ENCODE measurements at places on chromosomes 1 and 21.

DNA sequence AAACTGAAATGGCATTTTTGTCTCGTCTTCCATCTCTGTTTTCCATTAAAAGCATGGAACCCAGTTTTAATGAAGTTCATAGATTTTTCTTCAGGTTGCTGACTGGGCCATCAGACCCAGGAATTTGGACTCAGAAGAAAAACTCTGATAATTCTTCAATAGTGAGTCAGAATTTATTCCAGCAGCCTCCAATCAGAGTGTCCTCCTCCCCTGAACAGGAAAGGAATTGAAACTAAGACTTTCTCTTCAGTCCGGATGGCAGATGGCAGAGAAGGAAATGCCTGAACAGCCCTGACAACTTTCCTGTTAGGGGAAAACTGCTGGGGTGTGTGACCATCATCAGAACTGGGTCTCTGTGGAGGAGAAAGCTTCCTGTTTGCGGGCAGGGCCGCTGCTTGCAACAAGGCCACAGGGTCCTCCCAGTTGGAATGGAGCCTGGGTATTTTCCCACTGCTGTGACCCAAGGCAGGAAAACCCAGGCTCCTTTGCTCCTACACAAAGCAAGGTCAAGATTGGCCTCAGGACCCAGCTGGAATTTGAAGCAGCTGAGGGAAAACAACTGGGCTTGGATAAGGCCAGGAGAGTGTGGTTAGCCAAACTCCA, 20.7 kb downstream of the CD34 start:
- peaks cover 11% of the 10 kb centered on the region for H3K4me1 ChIP-seq
- peaks cover 4% of the 10 kb centered on the region for H3K27me3 ChIP-seq
- H3K4me3 ChIP-seq = peak overlapping the region; percentile 2
- H3K36me3 ChIP-seq = no peaks in the 10 kb centered on the region
- peak overlapping the region; percentile 85 for H3K27ac ChIP-seq

- H3K36me3 ChIP-seq = no peaks in the 10 kb centered on the region
- no peak overlapping the region for H3K4me3 ChIP-seq
- no peaks in the 10 kb centered on the region for H3K27me3 ChIP-seq
- DNase-seq = no peak
- H3K27ac ChIP-seq = no peak overlapping the region
Measured at GRCh38 chr1:232389744-232390143, 240.2 kb downstream of the SIPA1L2 start.

DNA sequence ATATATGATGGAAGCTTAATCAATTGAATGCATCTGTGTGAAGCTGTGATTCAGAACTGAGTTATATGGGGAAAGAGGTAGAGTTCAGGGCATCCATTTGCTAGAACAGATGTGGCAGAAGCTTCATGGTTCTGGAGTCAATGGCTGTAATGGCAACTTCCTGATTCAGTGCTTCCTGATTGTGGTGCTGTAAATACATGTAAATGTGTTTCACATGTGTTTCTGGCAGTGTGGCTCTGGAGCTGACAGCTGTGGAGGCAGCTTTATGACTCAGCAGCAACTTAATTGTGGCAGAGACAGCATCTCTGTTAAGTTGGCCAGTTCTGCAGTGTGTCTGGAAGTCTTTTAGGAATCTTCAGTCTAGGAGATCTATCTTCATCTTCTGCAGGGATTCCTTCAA, 226.6 kb upstream of the ZRANB2 start:
- H3K27ac ChIP-seq = no peak overlapping the region
- no peak overlapping the region for H3K4me3 ChIP-seq
- H3K36me3 ChIP-seq = no peaks in the 10 kb centered on the region
- peak; percentile 19 for DNase-seq
- no peaks in the 10 kb centered on the region for H3K27me3 ChIP-seq
- H3K4me1 ChIP-seq = no peaks in the 10 kb centered on the region

GRCh38 chr1:99992760-99993467, 23.1 kb downstream of the SLC35A3 start:
- DNase-seq = no peak
- H3K27ac ChIP-seq = no peak overlapping the region
- H3K4me1 ChIP-seq = no peaks in the 10 kb centered on the region
- H3K4me3 ChIP-seq = no peak overlapping the region

GRCh38 chr1:226908419-226908818, 31.7 kb upstream of the COQ8A start:
- H3K27ac ChIP-seq = no peak overlapping the region
- no peak overlapping the region for H3K4me3 ChIP-seq
- no peaks in the 10 kb centered on the region for H3K27me3 ChIP-seq
- peaks cover 4% of the 10 kb centered on the region for H3K4me1 ChIP-seq
- no peaks in the 10 kb centered on the region for H3K36me3 ChIP-seq

- H3K36me3 ChIP-seq = no peaks in the 10 kb centered on the region
- DNase-seq = peak; percentile 50
- no peak overlapping the region for H3K4me3 ChIP-seq
- no peak overlapping the region for H3K27ac ChIP-seq
- H3K4me1 ChIP-seq = no peaks in the 10 kb centered on the region
- H3K27me3 ChIP-seq = peaks cover 26% of the 10 kb centered on the region
Measured at GRCh38 chr1:205528887-205529825, 24.7 kb downstream of the CDK18 start.

DNA sequence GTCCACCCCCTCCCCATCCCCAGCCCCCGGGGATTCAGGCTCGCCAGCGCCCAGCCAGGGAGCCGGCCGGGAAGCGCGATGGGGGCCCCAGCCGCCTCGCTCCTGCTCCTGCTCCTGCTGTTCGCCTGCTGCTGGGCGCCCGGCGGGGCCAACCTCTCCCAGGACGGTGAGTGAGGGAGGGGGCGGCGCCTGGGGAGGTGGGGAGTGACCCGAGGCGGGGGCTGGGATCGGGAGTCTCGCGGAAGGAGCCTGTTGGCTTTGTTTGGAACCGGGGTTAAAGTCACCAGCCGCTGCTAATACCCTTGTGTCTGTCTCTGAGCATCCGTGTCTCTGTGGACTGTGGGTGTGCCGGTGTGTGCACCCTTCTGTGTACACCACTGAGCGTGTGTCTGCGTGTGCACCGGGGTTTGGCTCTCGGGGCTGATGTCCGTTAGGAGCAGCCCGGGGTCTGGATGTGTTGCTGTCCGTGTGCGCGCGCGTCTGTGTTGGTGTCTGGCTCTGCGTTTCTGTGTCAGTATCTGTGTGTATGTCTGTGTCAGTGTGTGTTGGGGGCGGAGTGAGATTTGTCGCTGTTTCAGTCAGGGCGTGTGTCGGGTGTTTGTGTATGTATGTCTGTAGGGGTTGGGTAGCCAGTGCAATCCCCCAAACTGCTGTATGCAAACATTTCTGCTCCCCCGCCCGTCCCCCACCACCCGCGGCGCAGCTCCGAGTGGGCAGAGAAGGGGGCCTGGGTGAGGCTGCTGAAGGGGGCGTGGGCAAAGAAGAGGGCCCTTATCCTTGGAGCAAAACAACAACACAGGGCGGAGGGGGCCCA, 480 bp downstream of the CADM3 start:
- no peaks in the 10 kb centered on the region for H3K36me3 ChIP-seq
- no peak for DNase-seq
- H3K4me1 ChIP-seq = no peaks in the 10 kb centered on the region
- no peak overlapping the region for H3K27ac ChIP-seq
- H3K4me3 ChIP-seq = no peak overlapping the region
- H3K27me3 ChIP-seq = peaks cover 23% of the 10 kb centered on the region

DNA sequence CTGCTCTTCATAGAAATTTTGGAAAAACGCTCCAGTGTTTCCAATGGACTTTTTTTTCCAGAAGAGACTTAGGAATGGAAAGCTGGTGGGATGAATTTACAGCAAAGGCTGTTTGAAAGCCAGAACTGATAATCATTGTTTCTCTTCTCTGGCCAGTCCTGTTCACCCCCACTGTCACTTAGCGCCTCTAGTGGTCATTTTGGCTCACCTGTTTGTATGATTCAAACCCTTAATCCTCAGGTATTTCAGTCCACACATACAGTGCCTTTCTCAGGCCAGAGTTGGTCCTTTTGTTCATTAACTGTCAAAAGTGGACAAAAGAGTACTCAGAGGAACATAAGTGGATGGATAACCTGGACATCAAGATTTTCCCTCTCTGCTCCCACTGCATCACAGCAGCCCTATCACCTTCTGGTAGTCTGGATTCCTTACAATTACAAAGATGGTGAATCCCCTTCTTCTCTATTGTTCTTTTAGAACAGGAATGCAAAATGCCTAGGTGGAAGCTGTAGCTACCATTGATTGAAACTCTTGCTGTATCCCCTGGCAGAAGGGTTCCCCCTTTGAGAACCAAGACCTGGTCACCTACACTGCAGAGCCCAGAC, 177.6 kb upstream of the OLFM3 start:
- no peak for DNase-seq
- no peaks in the 10 kb centered on the region for H3K4me1 ChIP-seq
- no peak overlapping the region for H3K4me3 ChIP-seq
- H3K36me3 ChIP-seq = no peaks in the 10 kb centered on the region

- H3K27ac ChIP-seq = no peak overlapping the region
- no peaks in the 10 kb centered on the region for H3K4me1 ChIP-seq
- H3K4me3 ChIP-seq = no peak overlapping the region
Measured at GRCh38 chr1:76496871-76497270, 370.4 kb upstream of the ST6GALNAC5 start.

DNA sequence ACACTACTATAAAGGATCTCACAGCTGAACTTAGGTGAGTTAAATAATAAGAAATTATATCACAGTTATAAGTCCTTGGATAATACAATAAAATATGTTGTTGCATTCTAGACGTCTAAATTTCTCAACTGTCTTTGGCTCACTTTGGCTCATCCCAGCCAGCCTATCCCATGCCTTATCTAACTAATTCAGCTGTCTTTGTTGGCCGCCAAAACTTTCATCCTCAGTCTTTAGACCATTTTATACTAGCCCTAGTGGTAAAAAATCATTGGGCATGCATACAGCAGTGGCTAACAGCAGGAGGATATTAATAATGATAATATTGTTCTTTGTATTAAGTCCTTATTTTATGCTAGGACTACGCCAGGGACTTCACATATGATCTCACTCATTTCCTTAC, 59.3 kb downstream of the CCDC18 start:
- no peaks in the 10 kb centered on the region for H3K27me3 ChIP-seq
- H3K36me3 ChIP-seq = peaks cover 4% of the 10 kb centered on the region
- H3K4me1 ChIP-seq = no peaks in the 10 kb centered on the region
- DNase-seq = no peak
- H3K27ac ChIP-seq = no peak overlapping the region

DNA sequence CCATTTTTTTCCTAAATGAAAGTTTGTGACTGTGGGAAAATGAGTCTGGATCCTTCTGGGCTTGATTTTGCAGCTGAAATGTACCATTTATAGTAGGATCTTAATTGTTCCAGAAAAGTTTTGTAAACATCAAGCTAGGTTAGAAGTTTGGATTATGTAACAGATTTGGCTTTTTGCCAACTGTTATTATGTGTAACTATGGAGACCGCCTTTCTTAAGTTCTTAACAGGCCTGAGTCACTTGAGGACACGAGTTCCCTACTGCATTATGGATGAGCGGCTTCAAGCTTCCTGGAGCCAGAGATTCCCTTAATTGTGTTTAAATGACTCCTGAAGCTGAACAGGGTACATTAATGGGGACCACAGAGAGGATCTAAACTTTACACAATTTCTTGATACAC, 22.2 kb downstream of the SLC25A33 start:
- H3K4me3 ChIP-seq = no peak overlapping the region
- H3K36me3 ChIP-seq = peaks cover 4% of the 10 kb centered on the region
- peak; percentile 92 for DNase-seq
- H3K4me1 ChIP-seq = no peaks in the 10 kb centered on the region
- H3K27me3 ChIP-seq = no peaks in the 10 kb centered on the region

DNA sequence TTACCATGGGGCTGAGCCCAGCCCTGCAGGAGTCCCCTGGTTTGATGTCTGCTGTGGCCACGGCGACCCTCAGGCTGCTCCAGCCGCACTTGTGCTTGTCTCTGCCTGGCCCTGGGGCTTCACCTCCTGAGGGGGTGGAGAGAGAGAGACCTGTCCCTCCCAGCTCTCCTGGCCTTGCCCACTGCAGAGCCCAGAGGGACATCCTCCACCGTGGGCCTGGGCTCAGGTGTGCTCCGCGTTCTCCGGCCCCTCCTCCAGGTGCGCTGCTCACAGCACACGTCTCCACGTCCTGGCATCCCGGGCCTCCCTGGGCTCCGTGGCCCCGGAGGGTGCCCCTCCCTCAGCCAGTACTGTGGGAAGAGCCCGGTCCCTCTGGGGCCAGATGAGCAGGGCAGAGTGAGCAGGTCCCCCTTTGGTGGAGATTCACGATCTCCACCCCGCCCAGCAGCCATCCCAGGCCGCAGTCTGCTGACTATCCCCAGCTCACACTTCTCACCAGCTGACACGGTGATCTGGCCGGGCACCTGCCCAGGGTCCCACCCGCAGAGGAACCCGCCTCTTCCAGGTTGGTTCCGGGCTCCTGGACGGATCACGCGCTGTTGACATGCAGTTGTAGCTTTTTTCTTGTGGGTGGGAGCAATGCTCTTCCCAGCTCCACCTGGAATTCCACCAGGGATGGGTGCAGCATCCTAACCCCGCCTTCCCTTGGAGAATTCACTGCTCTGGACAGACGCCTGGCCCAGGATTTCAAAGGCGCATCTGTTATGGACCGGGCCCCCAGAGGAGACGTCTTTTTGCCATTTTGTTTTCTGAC, 41.8 kb upstream of the POFUT2 start:
- H3K4me1 ChIP-seq = peaks cover 46% of the 10 kb centered on the region
- H3K27me3 ChIP-seq = no peaks in the 10 kb centered on the region
- H3K36me3 ChIP-seq = no peaks in the 10 kb centered on the region
- H3K4me3 ChIP-seq = no peak overlapping the region
- DNase-seq = no peak
- H3K27ac ChIP-seq = peak overlapping the region; percentile 75

DNA sequence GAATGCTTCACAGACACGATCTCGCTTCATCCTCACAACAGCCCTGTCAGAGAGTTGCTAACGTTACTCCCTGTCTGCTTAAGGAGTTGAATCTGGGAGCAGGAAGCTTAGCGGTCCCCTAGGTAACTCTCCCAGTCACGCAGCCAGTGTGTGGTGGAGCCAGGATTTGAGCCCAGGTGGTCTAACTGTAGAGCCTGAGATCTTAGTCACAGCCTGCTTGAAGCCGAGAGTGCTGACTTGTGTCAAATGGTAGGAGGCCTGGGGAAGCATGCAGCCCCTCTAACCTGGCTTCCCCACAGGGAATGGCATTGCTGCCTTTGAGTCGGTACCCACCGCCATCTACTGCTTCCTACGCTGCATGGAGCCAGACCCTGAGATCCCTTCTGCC, 4.1 kb downstream of the ADPRS start:
- peaks cover 35% of the 10 kb centered on the region for H3K36me3 ChIP-seq
- no peak overlapping the region for H3K27ac ChIP-seq
- no peaks in the 10 kb centered on the region for H3K27me3 ChIP-seq

DNA sequence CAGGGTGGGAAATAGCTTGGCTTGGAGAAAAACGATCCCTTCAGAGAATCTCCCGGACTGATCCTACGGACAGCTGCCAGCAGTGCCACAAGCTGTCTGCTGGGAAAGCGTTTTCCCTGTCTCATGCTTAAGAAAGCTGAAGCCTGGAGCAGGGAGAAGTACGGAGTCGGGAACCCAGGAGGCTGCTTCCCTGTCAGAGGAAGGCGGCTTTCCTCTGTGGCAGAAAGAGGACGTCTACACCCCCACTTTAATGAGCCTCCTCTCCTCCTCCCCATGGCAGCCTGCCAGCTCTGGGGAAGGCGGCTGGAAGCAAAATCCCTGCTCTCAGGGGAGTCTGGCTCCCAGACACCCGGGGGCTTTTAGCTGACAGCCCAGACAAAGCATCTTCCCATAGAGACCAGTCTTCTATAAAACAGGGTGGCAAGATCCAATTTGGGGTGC, 7.3 kb downstream of the KIF21B start:
- no peak overlapping the region for H3K27ac ChIP-seq
- peak; percentile 34 for DNase-seq
- peaks cover 53% of the 10 kb centered on the region for H3K27me3 ChIP-seq
- no peaks in the 10 kb centered on the region for H3K36me3 ChIP-seq

Measured in IMR-90 (cell line).